ENCODE measurements at places on chromosomes 7 and 10.

GRCh38 chr7:158710651-158711102, 6.1 kb upstream of the NCAPG2 start:
- H3K36me3 ChIP-seq, result peaks cover 23% of the 10 kb centered on the region
- H3K4me1 ChIP-seq, result peaks cover 30% of the 10 kb centered on the region
- H3K4me3 ChIP-seq, result no peak overlapping the region
- H3K27ac ChIP-seq, result peak overlapping the region; percentile 11
- peaks cover 3% of the 10 kb centered on the region for H3K27me3 ChIP-seq
- peak; percentile 54 for DNase-seq

DNA sequence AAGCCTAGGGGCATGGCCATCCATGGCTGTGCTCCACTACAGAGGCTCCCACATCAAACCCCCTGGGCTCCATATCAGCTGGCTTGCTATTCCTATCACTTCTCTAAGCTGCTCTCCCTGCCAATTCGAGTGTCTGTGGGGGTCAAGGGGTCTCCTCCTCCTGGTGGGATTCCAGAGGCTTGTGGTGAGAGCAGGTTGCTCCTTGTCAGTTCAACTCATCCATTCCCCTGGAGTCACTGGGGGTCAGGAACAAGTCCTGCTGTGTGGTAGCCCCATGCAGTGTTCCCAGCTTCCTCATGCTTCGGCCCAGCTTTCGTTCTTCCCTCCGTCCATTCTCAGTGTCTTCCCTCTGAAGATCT, 86.6 kb upstream of the UNC5B start:
- H3K27me3 ChIP-seq, result peaks cover 26% of the 10 kb centered on the region
- H3K36me3 ChIP-seq, result no peaks in the 10 kb centered on the region
- H3K4me3 ChIP-seq, result no peak overlapping the region
- peaks cover 9% of the 10 kb centered on the region for H3K4me1 ChIP-seq
- no peak overlapping the region for H3K27ac ChIP-seq

DNA sequence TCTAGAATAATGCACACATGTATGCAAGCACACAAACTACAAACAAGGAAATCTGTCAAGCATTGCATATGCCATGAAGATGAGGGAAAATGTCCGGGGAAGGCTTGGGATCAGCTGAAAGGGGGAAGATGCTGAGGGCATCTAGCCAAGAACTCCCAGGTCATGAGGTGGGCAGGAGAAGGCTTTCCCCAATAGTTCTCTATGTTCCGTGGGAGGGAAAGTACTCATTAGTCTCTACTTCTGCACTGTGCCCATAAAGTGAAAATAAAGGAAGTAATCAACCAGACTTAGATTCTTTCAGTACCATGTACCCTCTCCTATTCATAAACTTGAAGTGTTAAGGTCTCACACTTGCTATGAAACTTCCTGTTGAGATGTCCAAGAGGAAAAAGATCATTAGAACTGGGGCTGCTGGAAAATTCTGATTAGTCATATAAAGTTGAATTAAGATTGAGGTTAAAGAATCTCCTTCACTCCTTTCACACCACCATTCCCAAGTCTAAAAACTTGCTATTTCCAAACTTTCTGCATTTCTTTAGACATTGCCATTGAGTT, 17.1 kb upstream of the LIPF start:
- DNase-seq, result no peak
- H3K36me3 ChIP-seq, result no peaks in the 10 kb centered on the region
- no peak overlapping the region for H3K27ac ChIP-seq
- H3K4me3 ChIP-seq, result no peak overlapping the region
- no peaks in the 10 kb centered on the region for H3K4me1 ChIP-seq

GRCh38 chr10:49841615-49842332, 79.7 kb upstream of the OGDHL start:
- peaks cover 28% of the 10 kb centered on the region for H3K36me3 ChIP-seq
- H3K4me1 ChIP-seq, result no peaks in the 10 kb centered on the region
- H3K4me3 ChIP-seq, result no peak overlapping the region

DNA sequence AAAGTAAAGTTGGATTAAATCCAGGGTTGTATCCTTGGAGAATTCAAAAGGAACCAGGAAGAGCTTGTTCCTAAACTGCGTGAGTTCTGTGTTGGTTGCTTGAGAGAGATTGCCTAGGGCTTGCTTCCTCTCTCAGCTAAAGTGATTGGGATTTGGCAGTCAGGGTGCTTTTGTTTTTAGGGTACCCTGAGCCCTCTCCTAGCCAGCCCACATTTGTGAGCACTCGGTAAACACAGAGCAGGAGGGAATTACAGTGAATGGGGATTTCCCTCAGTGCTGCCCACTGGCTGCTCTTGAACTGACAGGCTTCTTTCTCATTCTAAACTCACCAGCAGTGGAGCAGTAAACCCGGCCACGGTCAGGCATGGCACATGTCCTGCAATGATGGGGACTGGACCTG, 146.9 kb downstream of the TPST1 start:
- peaks cover 1% of the 10 kb centered on the region for H3K27me3 ChIP-seq
- no peaks in the 10 kb centered on the region for H3K36me3 ChIP-seq
- no peaks in the 10 kb centered on the region for H3K4me1 ChIP-seq
- H3K4me3 ChIP-seq, result no peak overlapping the region

Data from activated CD8-positive, alpha-beta T cell treated with anti-CD3 and anti-CD28 coated beads, Interleukin-2, amount 10 ng/mL, durations not matched to agents 7 days and 5 days (primary cell).